ENCODE measurements at places on chromosomes 6 and 20. TPM values are rescaled to one million over a fixed set of nuclear protein-coding genes. Genes with fewer than 3 reads are reported as not detected.

GRCh38 chr6:144150710-144151657, 667 bp downstream of the STX11 start:
- H3K36me3 ChIP-seq, result no peaks in the 10 kb centered on the region
- H3K4me1 ChIP-seq, result no peaks in the 10 kb centered on the region
- H3K4me3 ChIP-seq, result peak overlapping the region; percentile 85
- H3K27ac ChIP-seq, result peak overlapping the region; percentile 85

DNA sequence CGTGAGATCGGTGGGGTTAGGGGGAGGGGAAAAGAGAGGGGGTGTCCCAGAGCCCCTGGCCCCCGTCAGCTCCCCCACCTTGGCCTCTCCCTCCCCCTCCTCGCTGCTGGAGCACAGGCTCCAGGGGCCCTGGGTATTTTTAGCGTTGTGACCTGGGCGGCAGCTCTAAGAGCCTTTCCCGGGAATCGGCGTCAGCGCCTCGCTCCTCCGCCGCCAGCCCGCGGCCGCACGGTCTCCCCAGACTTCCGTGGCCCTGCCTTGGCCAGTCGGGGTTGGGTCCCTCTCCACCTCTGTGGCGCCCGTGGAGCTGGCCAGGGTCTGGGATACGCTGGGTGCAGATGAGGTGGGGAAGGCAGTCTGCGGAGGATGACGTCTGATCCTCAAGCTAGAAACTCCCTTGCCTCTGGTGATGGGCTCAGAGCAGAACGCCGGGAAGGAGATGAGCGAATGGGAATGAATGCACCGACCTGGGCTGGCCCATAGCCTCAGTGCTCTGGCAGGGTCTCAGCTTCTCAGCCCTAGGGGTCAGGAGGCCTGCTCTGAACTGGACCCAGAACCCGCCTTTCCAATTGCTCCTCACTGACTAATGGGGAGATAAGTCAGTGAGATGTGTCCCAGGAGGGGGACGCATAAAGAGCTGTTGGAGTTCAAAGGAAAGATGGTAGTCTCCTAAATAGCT, 883 bp upstream of the DBNDD2 start:
- no peak for DNase-seq
- peaks cover 27% of the 10 kb centered on the region for H3K4me1 ChIP-seq
- peaks cover 5% of the 10 kb centered on the region for H3K36me3 ChIP-seq
- H3K4me3 ChIP-seq, result peak overlapping the region; percentile 74
- peak overlapping the region; percentile 68 for H3K27ac ChIP-seq

DNA sequence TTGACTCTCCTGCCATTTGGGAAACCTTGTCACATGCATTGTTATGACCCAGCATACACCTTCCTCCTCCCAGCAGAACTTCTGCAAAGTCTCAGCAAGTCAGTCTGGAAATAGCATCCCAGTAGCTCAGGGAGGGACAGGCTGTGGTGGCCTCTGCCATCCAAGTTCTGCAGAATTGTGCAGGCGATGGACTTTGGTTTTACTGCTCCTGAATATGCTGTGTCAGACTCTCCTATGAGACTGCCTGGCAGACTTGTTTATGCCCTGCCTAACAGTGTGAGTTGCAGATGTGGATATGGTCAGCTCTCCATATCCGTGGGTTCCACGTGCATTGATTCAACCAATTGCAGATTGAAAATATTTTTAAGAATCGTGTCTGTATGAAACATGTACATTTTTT, 52.8 kb downstream of the SNRNP48 start:
- no peaks in the 10 kb centered on the region for H3K4me1 ChIP-seq
- no peaks in the 10 kb centered on the region for H3K27me3 ChIP-seq
- H3K36me3 ChIP-seq, result no peaks in the 10 kb centered on the region

Gene RPP40
- 7.8 TPM for total RNA-seq

Gene AVP
- 1.6 TPM for total RNA-seq

DNA sequence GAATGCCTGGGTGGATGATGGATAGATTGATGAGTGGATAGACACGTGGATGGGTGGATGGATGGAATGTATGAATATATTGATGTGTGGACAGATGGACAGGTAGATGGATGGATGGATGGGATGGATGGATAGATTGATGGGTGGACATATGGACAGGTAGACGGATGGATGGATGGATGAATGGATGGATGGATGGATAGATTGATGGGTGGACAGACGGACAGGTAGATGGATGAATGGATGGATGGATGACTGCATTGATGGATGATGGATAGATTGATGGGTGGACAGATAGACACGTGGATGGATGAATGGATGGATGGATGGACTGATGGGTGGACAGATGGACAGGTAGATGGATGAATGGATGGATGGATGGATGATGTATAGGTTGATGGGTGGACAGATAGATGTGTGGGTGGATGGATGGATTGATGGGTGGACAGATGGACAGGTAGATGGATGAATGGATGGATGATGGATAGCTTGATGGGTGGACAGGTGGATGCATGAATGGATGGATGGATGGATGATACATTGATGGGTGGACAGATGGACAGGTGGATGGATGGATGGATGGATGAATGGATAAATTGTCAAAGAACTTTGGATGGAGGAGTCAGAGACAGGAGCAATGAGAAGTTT, 171.4 kb upstream of the AFDN start:
- peaks cover 15% of the 10 kb centered on the region for H3K27me3 ChIP-seq
- H3K36me3 ChIP-seq, result no peaks in the 10 kb centered on the region
- no peak overlapping the region for H3K4me3 ChIP-seq
- no peak overlapping the region for H3K27ac ChIP-seq
- DNase-seq, result no peak

Gene DPPA5
- not detected for total RNA-seq

DNA sequence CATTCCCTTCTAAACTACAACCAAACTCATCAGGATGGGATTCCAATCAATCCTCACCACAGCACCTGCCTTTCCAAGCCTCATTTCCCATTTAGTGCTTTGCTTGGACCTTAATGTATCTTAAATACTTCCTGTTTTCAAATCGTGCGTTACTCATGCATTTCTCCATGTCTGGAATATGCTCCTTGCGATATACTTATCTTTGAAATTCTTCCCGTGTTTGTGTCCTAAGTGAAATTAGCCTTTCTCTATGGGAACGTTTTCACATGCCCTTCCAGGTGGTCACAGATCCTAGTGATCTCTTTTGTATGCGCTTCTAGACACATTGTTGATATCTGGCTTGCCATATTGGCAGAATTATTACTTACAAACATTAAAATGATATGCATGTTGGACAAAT, 620.6 kb upstream of the AGPAT4 start:
- no peaks in the 10 kb centered on the region for H3K36me3 ChIP-seq
- no peak for DNase-seq
- no peak overlapping the region for H3K27ac ChIP-seq
- H3K27me3 ChIP-seq, result no peaks in the 10 kb centered on the region
- H3K4me1 ChIP-seq, result no peaks in the 10 kb centered on the region

- no peaks in the 10 kb centered on the region for H3K36me3 ChIP-seq
- H3K27me3 ChIP-seq, result no peaks in the 10 kb centered on the region
- DNase-seq, result no peak
- H3K4me3 ChIP-seq, result no peak overlapping the region
- H3K4me1 ChIP-seq, result no peaks in the 10 kb centered on the region
These were observed 213.0 kb upstream of the FAM83B start for GRCh38 chr6:54633601-54634000.

- no peak overlapping the region for H3K4me3 ChIP-seq
- no peak for DNase-seq
- no peaks in the 10 kb centered on the region for H3K36me3 ChIP-seq
- no peaks in the 10 kb centered on the region for H3K4me1 ChIP-seq
- no peaks in the 10 kb centered on the region for H3K27me3 ChIP-seq
These were observed 159.2 kb upstream of the C6orf118 start for GRCh38 chr6:165468340-165469235.

Gene TDP2
- total RNA-seq, result 50.8 TPM

- no peak overlapping the region for H3K4me3 ChIP-seq
- H3K4me1 ChIP-seq, result no peaks in the 10 kb centered on the region
- no peak overlapping the region for H3K27ac ChIP-seq
- H3K27me3 ChIP-seq, result no peaks in the 10 kb centered on the region
- H3K36me3 ChIP-seq, result no peaks in the 10 kb centered on the region
These were observed 121.3 kb downstream of the KIF16B start for GRCh38 chr20:16451982-16452381.

Gene FARS2
- total RNA-seq, result 20.7 TPM

GRCh38 chr20:41135187-41135887, 2.0 kb upstream of the PLCG1 start:
- no peaks in the 10 kb centered on the region for H3K27me3 ChIP-seq
- H3K27ac ChIP-seq, result no peak overlapping the region
- H3K4me3 ChIP-seq, result no peak overlapping the region

DNA sequence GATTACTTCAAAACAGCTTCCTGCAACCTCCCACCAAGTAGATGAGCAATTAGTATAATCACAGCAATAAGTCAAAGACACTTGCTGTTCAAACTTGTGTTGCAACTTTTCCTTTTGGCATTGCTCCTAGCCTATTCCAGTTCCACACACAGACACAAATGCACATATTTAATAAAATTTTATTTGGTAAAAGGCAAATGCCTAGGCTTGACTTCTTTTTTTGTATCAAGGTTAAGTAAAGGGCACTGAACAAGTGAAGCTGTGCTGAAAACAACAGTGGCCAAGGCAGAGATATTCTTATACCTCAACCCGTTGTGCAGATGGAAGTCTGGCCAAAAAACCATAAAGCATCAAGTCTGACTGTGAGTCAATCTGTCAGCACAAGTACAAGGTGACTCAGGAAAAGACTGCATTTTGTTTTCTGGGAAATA, 708.4 kb upstream of the CITED2 start:
- H3K27me3 ChIP-seq, result no peaks in the 10 kb centered on the region
- no peak for DNase-seq
- H3K27ac ChIP-seq, result no peak overlapping the region
- no peaks in the 10 kb centered on the region for H3K4me1 ChIP-seq

GRCh38 chr20:38680500-38681306, 43.6 kb upstream of the SLC32A1 start:
- no peaks in the 10 kb centered on the region for H3K4me1 ChIP-seq
- no peak for DNase-seq
- H3K4me3 ChIP-seq, result no peak overlapping the region

- H3K36me3 ChIP-seq, result no peaks in the 10 kb centered on the region
- no peaks in the 10 kb centered on the region for H3K4me1 ChIP-seq
- H3K4me3 ChIP-seq, result no peak overlapping the region
These were observed 223.6 kb downstream of the HIVEP2 start for GRCh38 chr6:142721215-142721920.

Gene ITPA
- total RNA-seq, result 67.6 TPM

DNA sequence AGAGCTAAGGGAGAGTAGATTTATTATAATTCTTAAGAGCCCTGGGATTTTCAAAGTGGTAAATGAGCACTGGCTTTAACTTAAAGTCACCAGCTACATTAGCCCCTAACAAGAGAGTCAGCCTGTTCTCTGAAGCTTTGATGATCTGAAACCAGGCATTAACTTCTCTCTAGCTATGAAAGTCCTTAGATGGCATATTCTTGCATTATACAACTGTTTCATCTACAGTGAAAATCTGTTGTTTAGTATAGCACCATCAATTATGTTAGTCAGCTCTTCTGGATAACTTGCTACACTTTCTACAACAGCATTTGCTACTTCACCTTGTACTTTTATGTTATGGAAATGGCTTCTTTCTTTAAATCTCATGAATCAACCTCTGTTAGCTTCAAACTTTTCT, 1046.7 kb downstream of the HACE1 start:
- no peak overlapping the region for H3K4me3 ChIP-seq
- no peak overlapping the region for H3K27ac ChIP-seq
- H3K4me1 ChIP-seq, result no peaks in the 10 kb centered on the region
- DNase-seq, result no peak

Gene RAD21L1
- total RNA-seq, result not detected

DNA sequence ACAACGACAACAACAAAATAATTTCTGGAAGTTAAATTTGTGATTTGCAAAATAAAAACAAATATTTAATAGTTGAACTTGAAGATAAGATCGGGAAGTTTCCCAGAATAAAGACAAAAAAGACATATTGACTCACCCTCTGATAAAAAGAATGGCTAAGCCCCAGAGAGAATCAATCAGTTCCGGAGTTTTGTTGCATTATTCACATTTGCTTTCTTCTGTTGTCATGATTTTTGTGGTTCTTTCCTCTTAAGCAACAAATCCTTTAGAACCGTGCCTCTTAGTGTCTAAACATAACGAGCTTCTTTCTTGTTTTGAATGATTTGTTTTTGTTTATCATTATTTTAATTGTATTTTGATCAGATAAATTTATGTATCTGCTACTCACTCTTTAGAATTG, 337.7 kb upstream of the PRND start:
- H3K36me3 ChIP-seq, result no peaks in the 10 kb centered on the region
- no peak overlapping the region for H3K4me3 ChIP-seq
- H3K4me1 ChIP-seq, result no peaks in the 10 kb centered on the region
- no peak overlapping the region for H3K27ac ChIP-seq

DNA sequence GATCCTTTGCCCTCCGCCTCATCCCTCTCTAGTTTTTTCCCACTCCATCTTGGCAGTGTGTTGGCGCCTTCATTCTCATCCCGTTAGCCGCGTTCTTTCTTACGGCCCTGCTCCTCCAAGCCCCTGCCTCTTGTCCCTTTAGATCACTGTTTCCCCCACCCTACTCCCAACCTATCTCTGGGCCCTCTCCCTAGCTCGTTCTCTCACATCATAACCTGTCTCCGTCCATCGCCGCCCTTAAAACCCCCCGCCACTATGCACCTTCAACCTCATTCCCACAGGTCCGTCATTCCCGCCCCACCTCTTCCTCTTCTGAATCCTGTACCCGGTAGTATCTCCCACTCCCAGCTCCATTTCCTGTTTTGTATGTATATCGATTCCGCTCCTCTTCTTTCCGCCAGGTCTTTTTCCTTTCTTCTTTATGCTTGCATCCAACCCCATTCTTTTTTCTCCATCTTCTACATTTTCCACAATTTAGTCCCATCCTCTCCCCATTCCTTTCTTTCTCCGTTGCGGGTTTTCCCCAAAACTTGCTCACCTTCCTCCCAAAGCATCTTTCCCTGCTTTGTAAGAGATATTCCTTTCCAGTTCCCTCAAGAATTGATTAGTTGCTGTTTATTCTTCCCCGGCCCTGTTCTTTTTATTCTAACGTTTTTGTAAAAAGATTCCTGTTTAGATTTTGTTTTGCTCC, 671 bp downstream of the EFHC1 start:
- H3K4me1 ChIP-seq, result peaks cover 17% of the 10 kb centered on the region
- H3K27me3 ChIP-seq, result peaks cover 8% of the 10 kb centered on the region
- H3K27ac ChIP-seq, result peak overlapping the region; percentile 62
- no peaks in the 10 kb centered on the region for H3K36me3 ChIP-seq
- peak overlapping the region; percentile 60 for H3K4me3 ChIP-seq

DNA sequence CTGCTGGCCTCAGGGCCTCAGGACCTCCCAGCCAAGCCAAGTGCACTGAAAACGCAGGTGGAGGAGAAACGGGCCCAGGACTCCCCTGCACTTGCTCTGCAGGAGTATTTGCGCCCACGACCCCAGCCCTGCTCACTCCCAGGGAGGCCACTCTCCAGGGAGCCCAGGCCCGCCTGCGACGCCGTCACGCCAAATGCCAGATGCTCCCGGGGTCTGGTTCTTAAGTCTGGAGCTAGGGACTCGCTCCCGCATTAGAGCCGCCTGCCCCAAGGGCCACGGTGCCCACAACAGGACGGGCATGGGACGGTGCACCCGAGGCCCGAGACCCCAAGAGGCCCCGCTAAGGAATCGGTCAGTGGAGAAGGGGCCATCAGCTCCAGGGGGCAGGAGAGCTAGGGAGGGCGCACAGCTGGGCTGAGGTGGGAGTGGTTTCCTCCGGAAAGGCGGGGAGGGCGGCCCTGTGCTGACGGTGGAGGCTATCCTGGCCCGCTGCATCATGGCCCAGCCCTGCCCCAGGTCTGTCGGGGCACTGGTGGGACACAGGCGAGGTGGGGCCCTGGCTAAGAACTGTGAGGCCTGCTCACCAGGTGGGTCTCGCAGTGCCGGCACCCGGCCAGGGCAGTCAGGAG, 44.1 kb upstream of the CHRNA4 start:
- H3K4me3 ChIP-seq, result no peak overlapping the region
- H3K36me3 ChIP-seq, result no peaks in the 10 kb centered on the region
- peaks cover 4% of the 10 kb centered on the region for H3K4me1 ChIP-seq
- no peak for DNase-seq
